Left ventricle myocardium inferior (tissue), 1 donor: ENCODE measurements at places on chromosomes 5 and 9.

GRCh38 chr5:158511454-158511853 lies 588.3 kb downstream of the EBF1 start:
- no peak for DNase-seq

- no peak for DNase-seq
Measured at GRCh38 chr5:121981254-121981653, 19.5 kb downstream of the SRFBP1 start.

DNA sequence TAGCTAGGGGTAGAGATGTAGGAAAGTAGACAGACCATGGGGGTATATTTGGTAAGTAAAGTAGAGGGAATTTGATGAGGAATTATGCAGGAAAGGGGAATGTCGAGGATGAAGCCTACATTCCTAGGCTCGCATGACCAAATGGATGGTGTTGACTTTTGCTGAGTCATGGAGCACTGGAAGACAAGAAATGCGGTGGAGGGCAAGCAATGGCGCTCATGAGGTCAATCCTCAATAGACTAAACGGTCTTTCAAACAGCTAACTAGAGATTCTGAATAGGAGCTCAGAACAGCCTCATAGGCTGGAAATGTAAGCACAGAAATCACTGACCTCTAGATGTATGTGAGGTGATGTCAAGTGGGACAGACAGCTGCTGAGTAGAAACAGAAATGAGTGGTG lies 50.7 kb upstream of the FST start:
- DNase-seq = no peak

DNA sequence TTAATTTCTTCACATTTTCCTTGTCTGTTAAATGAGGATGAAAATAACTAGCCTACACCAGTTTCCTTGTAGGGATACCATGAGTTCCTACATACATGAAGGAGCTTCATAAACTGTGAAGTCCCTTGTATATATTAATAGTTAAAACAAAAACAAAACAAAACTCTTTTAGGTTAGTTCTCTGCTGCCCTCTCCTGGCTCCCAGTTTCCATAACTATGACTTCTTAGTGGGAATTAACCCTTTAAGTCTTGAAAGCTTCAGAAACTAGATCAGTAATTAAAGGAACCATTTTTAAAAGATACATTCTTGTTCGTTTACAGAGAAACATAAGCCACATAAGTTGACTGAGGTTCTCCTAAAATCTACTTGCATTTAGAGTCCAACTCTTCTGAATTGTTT lies 500.0 kb upstream of the C9orf72 start:
- DNase-seq = no peak

GRCh38 chr5:151174612-151175101 lies 17.1 kb upstream of the ANXA6 start:
- no peak for DNase-seq

- DNase-seq = no peak
Measured at GRCh38 chr9:2155966-2156365, 140.8 kb downstream of the SMARCA2 start.

DNA sequence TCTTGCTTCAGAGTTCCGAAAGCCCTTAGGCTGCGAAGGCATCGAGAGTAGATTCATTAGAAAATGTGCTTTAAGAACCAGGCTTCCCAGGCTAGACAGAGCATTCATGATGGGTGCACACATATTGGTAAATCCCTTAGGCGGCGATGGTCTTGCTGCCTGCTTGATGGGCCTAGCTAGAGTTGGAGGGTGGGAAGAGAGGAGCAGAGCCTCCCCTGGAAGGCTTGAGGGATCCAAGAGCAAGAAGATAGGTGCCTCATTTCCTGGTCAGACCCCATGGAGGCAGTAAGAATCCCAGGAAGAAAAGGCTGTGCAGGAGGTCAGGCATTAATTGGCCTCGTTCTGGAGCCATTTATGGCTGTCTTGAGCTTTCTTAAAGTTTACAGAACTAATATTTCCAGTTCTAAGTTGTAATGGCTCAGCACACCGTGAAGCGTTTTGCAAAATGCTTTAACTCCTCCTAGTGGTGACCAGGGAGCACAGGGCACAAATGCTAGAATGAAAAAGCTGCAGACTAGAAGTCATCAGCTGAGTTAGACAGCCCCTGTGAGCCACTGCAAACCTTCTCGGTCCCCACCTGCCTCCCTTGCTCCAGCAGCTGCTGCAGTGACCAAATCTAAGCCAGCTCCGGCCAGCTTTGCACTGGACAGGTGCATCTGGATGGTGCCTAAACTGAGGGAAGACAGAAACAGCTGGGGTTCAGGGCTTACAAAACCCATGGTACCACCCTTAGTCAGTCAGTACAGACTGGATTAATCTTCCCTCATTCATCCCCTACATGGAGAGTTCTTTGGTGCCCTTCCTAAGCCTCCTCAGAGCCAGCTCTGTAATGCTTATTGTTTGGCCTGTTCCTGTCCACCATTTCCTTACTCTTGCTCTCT lies 14.7 kb downstream of the SLC45A2 start:
- no peak for DNase-seq

DNA sequence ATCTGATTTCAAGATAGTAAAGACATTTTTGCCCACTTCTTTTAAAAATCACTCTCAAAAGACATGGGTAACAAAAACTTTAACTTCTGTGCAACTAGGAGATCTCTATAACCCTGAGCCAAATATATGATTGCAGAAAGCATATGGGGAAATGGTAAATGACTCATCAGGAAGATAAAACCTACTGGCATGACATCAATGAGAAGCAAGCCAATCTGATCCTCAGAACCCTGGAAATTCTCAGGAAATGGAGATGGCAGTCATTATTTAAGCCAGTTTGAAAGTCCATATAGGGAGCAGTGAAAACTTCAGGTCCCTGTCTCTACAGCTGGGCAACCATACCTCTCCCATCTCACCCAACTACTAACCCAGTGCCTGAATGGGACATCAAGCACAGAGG lies 249.7 kb upstream of the NREP start:
- DNase-seq = no peak

DNA sequence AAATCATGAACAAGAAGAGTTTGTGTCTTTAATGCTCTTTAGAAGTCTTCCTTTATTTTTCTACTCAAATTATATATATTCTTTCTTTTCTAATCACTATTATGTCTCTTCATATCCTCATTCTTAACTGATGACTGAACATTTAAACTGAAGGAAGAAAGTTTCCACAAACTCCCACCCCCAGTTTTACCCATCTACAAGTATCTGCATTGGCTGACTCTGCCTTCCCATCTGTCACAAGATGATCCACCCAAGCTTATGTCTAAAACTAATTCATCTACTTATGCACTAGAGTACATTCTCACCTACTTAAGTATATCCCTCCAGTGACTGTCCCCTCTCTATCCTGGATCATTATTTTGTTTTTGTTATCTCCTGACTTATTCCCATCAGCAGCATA lies 344.5 kb downstream of the PRR16 start:
- DNase-seq = no peak

DNA sequence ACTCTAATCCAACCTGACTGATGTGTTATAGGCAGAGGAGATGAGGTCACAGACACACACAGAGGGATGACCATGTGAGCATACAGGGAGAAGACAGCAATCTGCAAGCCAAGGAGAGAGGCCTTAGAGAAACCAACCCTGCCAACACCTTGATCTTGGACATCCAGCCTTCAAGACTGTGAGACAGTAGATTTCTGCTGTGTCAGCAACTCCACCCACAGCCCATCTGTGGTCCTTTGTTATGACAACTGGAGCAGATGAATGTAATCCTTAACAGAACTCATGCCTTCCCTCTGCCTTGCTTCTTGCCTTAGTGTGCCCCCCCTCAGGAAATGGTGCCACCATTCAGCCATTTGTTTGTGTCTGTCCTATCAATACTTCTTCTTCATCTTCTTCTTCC lies 107.4 kb downstream of the NXNL2 start:
- no peak for DNase-seq

- no peak for DNase-seq
Measured at GRCh38 chr9:123418052-123418430, 62.0 kb downstream of the CRB2 start.

DNA sequence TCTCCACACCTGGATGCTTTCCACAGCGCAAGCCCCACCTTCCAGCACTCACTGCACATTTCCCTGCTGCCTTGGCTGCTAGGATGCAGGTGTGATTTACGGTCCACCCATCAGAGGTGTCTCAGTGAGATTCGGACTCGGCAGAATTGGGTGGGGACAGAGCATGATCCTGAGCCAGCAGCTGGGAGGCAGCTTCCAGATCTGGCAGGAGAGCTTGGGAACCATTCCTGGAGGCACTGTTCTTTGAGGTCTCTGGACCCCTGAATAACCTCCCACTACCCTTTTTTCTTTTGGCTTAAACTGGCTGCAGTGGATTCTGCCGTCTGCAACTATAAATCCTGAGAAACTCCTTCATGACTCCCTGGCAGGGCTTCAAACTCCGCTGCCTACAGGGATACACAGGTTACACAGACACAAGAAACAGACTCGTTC lies 99.6 kb upstream of the PHYKPL start:
- no peak for DNase-seq

DNA sequence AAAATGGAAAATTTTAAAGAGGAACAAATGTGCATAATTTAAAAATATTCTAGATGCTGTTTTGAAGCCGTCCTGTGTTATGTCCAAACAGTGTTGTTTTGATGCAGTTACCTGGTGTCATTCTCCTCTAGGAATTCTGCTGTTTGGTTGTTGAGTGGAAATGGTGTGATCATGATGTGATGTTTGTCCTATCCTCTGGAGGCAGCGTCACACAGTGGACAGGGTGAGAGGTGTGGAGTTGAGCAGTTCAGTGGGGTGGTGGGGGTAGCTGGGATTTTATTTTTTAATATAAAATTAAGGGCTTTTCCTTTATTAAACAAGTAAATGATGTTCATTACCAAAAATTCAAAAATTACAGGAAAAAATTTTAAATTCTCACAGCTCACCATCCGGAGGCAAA lies 31.2 kb downstream of the PRDM6 start:
- DNase-seq = no peak

- DNase-seq = no peak
Measured at GRCh38 chr5:108387758-108388157, 5.9 kb upstream of the FBXL17 start.

GRCh38 chr5:180119031-180119902 lies 47.7 kb upstream of the RNF130 start:
- DNase-seq = no peak

GRCh38 chr5:4945296-4945695 lies 194.8 kb upstream of the ADAMTS16 start:
- DNase-seq = no peak

DNA sequence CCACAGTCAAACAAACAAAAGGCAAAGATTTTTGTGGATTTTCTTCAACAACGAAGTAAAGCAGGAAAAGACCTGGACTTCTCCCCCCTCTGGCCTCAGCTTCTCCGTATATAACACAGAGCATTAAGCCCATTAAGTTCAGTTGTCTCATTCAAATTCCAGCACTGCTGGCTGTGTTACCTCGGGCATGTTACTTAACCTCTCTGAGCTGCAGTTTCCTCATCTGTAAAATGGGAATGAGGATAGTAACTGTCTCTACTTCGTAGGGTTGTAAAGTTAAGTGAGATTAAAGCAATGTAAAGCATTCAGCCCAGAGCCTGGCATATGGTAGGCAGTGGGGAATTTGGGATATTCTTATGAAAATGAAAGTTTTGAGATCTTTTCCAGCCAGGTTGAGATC lies 92.7 kb upstream of the SMIM23 start:
- no peak for DNase-seq

DNA sequence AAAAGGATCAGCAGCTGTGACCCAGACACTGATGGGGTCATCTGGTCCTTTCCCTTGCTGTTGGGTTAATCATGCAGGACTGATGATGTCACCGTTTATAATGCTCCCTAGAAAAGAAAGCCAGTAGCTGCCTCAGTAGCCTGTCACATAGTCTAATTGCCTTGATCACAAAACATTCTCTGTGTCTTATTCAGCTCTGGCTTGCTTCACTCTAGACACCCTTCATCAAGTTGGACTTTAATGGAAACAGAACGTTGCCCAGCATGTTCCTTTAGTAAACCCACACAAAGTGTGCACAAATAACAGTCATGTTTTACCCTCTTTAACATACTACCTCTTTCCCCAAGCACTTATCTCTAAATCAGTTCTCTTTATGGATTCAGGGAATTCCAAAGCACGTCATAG lies 170.8 kb downstream of the SGCD start:
- no peak for DNase-seq

DNA sequence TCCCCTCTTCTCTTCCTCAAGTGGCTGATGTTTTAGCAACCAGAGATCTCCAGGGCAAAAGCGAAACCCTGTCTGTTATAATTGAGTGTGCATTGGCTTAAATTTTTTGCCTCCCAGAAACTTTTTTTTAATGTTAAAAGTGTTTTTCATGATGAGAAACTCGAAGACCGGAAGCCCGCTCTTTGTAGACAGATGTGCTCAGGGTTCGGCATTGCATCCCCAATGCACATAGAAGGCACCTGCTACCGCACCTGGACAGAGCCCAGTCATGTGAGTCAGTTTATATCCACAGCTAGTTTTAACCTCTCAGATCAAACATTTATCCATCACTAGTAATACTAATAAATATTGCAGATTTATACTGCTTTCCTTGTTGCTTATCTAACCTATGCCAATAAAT lies 19.5 kb upstream of the NADK2 start:
- no peak for DNase-seq
